ENCODE measurements at places on chromosomes 11 and 22.

GRCh38 chr22:24516301-24516737, 21.2 kb downstream of the UPB1 start:
- DNase-seq, result no peak

GRCh38 chr11:120261931-120262330, 22.0 kb downstream of the POU2F3 start:
- DNase-seq, result no peak

DNA sequence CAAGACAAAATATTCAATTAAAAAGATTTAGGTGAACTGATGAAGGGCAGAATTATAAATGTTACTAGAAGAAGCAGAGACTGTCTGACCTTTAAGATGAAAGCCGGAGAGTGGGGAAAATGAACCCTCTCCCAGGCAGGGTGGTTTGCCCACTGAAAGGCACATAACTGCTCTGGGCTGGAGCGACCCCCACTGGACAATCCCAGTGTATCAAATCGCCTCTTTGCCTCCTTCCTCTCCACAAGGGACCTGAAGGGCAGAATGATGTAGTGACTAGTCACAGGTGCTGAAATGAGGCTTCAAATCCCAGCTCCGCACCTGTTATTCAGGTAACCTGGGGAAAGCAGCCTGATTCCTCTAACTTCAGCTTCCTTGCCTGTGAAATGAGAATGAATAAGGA, 69.0 kb downstream of the EFCAB6 start:
- DNase-seq, result no peak

DNA sequence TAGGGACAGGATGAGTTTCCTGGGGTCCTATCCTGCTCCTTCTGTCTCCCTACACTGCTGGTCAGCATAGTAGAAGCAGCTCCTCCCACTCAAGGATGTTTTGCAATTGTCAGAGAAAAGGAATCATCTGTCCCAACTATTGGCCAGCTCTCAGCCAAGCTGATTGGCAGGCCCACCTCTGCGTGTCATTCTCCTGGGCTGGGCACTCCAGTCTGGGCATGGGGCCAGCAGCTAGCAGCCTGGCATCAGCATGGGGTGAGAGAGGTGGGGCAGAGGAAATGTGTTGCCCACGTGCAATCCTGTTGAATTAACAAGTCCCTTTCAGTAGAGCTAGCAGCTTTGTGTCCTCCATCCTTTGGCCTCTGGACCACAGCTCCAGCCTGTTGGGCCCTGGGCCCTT, 14.1 kb downstream of the ANKK1 start:
- DNase-seq, result no peak

- DNase-seq, result no peak
These were observed 24.1 kb upstream of the APLNR start for GRCh38 chr11:57260937-57261783.

GRCh38 chr11:18394928-18395734, 768 bp downstream of the LDHA start:
- DNase-seq, result peak; percentile 19

GRCh38 chr11:77208535-77208934, 80.5 kb downstream of the MYO7A start:
- DNase-seq, result no peak

DNA sequence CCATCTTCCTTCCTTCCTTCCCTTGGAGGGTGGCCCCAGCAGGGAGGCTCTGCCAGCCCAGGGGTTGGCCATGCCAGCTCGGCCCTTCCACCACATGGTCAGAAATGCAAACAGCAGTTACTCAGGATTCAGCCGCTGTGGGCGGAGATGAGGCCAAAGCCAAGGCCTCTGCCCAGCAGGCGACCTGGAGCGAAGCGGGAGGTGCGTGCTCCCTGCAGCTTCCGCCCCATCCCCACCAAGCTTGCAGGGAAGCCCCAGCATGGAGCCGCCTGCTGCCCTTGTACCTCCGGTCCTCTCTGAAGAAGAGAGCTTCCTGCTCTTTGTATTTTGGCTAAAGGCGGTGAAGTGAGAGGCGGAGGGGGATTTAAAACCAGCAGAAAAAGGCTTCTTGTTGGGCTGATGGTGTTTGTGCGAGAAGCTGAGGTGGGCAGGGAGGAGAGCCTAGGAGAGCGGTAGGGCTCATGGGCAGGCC, 50.4 kb downstream of the ANO1 start:
- no peak for DNase-seq

DNA sequence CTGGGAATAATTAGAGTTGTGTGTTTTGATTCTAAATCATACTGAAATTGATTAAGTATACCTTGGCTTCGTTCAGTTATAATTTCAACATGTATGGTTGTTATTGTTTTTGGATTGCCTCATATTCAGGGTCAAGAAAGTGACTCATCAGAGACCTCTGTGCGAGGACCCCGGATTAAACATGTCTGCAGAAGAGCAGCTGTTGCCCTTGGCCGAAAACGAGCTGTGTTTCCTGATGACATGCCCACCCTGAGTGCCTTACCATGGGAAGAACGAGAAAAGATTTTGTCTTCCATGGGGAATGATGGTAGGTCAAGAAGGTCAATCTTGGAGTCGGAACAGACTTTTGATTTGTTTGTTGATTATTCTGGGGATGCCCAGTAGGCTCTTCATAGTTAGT, 40.4 kb downstream of the KMT2A start:
- DNase-seq, result no peak

- DNase-seq, result peak; percentile 50
These were observed 1.3 kb downstream of the MYH9 start for GRCh38 chr22:36386351-36386899.

DNA sequence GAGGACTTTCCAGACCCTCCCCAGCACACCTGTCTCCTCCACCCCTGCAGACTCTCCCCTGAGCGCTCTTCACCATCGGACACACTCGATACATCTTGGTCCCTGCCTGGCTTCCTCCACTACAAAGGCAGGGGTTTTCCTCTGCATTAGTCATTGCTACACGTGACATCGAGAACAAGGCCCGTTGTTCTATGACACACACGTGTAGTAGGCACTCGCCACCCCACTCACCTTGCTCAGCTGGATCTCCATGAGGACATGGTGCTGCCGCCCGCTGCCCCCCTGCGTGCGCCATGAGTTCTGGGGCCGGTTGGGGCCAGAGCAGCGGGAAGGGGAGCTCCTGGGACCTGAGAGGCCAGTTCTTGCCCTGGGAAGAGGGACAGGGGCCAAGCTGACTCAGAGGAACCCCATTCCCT, 16.7 kb downstream of the ATG2A start:
- peak; percentile 67 for DNase-seq

DNA sequence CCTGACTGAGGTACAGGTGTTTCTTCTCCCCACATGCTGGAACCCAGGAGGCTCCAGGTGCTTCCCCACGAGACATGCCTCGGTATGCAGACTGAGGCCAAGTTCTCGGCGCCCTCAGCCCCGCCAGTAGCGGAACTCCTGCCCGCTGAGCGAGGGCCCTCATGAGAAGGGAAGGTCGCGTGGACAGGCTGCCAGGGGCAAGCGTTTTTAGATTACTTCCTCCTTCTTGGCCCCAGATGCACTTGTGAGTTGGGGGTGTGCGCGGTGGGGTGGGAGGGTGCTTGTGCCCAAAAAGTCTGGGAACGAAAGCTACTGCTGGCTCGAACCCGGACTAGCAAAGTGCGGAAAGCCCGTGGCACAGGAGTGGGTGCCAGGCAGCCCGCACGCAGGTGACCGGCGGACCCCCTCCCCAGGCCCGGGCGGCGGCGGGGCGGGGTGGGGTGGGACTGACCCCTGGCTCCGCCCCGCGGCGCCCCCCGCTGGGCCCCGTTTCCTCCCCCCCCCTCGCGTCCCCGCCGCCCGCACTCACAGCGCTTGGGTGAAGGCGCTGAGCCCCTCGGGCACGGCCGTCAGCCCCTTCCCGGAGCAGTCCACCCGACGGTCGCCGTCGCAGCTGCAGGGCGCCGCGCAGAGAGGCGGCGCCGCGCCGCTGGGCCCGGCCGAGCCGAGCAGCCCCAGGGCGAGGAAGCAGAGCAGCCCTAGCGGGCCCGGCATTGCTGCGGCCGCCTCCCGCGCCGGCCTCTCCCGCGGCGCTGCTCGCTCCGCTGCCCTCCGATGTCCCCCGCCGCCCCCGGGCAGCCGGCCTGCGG, 797 bp downstream of the LGR4 start:
- peak; percentile 21 for DNase-seq

DNA sequence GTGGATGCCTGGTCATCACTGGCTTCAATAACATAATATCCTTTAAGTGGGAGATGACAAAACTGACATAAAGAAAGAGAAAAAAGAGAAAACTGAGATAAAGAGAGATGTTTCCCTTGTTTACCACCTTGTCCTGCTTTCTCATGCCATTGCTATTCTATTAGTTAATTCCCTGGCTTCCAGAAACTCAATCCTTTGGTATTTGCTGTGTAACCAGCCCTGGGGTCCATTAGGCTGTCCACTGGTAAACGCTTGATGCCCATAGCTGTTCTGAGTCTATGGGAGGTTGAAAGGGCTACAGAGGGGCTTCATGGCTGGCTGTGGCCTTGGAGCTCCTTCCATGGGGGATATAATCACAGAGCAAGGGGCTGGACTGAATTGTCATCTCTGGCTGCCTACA, 243.4 kb upstream of the PLET1 start:
- no peak for DNase-seq

DNA sequence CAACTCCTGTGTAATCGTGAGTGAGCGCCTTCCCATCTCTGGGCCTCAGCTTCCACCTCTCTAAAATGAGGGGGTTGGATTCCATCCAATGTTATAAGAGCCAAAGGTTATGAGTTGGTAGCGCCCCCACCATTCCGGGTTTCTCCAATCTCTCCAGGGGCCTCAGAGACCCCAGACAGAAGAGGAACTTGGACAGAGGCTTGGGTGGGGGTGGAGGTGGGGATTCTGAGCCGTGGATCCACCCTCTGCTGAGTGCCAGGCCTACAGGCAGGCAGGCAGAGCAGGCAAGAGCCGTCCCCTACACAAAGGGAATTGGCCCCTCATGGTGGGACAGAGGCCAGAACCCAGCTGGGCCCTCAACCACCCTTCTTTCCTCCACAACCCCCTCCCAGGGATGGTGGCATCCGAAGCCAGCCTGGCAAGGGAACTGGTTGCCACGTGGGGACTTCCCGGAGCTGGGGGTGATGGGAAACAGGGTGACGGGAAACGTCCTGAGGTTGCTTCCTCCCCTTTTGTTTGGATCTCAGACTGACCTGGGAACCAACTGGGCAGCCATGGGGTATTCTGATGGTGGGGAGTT, 31.8 kb downstream of the TXN2 start:
- no peak for DNase-seq

DNA sequence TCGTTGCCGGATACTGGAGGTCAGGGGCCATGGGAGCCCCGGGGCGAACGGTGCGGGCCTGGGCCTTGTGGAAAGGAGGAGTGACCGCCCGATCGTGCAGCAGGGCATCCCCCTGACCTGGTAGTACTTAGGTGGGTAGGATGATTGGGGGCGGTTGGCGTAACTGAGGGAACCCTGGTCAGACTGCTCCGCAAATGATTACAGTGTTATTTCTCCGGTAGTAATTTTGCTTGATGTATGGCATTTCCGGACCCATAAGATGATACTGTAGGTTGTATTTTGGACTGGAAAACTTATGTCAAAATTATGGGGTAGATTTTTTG, 762 bp downstream of the MTMR3 start:
- DNase-seq, result no peak

DNA sequence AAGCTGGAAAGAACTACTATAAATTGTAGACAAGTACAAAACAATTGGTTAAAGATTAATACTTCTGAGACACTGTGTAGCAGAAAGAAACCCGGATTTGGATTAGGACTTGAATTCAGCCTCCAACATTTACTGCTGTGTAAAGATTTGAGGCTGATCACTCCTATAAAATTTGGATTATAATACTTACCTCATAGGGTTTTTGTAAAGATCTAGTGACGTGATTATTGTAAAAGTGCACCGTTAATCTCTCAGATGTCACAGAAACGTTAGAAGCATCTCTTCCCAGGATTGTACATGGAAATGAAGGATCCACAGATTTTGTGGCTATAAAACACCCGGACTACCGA, 323 bp upstream of the HIKESHI start:
- no peak for DNase-seq

DNA sequence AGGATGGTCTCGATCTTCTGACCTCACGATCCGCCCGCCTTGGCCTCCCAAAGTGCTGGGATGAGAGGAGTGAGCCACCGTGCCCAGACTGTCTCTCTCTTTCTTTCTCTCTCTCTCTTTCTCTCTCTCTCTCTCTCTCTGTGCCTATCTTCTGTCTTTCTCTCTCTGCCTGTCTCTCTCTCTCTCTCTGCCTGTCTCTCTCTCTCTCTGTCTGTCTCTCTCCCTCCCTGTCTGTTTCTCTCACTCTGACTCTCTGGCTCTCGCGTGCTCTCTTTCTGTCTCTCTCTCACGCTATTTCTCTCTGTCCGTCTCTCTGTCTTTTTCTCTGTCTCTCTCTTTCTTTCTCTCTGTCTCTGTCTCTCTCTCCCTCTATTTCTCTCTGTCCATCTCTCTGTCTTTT, 3911.2 kb upstream of the OR11H1 start:
- DNase-seq, result no peak

- DNase-seq, result no peak
These were observed 54.8 kb upstream of the TIMP3 start for GRCh38 chr22:32746732-32747131.

DNA sequence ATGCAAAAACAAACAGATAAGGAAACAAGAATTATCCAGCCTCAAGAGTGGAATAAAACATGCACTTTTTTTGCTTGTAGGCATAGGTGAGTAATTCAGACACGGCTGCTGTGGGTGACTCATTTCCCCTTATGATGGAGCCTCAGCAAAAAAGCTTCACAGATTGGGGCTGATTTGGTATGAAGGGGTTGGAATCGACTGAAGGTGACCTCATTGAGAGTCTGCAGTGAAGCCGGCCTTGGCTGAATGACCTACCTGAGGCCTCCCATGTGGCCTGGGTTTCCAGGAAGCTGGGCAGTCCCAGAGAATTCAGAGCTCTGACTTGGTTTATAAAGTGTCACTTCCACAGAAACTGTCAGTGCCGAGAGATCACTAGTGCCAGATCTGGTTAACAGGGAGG, 34.2 kb upstream of the VPREB1 start:
- DNase-seq, result peak; percentile 46

- DNase-seq, result no peak
These were observed 15.4 kb downstream of the CAPN5 start for GRCh38 chr11:77081976-77082836.

- no peak for DNase-seq
These were observed 37.7 kb upstream of the B3GAT1 start for GRCh38 chr11:134449713-134450112.

GRCh38 chr22:37762389-37762836, 45.3 kb upstream of the GCAT start:
- no peak for DNase-seq

- no peak for DNase-seq
These were observed 46.9 kb upstream of the CRTAM start for GRCh38 chr11:122791411-122791810.

GRCh38 chr11:7555052-7555699, 41.4 kb downstream of the PPFIBP2 start:
- no peak for DNase-seq

GRCh38 chr11:118199135-118199534, 22.7 kb upstream of the SCN2B start:
- no peak for DNase-seq

All from activated naive CD4-positive, alpha-beta T cell treated with anti-CD3 and anti-CD28 coated beads, Interleukin-2, amount 50 U/mL, for 16 hours (primary cell).